ENCODE measurements at places on chromosomes 11 and 22.

GRCh38 chr11:9660886-9661285, 3.0 kb upstream of the SWAP70 start:
- no peak for DNase-seq

DNA sequence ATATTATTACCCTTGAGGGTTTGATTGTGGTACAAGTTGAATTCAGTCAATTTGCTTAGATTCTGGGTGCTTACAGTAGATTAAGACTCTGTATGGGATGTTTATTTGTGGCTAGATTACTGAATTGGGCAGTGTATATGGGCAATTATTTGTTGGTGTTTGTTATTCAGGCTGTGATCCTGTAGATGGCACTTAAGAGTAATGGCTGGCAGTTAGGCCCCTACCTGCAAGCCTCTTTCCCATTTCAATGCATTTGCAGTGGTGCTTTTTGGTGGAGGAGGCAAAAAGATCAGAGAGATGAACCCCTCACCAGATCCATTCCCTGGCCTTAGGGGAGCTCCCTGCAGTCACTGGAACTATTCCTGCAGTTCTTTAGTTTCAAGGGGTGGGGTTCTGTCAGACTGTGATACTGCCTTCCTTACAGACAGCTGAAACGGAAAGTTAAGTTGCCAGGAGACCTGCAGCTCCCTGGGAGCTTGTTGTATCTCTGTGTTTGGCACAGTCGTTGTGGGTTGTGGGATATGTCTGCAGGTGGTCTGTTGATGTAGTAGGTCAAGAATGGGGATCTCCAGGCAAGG, 199.5 kb downstream of the AASDHPPT start:
- no peak for DNase-seq

DNA sequence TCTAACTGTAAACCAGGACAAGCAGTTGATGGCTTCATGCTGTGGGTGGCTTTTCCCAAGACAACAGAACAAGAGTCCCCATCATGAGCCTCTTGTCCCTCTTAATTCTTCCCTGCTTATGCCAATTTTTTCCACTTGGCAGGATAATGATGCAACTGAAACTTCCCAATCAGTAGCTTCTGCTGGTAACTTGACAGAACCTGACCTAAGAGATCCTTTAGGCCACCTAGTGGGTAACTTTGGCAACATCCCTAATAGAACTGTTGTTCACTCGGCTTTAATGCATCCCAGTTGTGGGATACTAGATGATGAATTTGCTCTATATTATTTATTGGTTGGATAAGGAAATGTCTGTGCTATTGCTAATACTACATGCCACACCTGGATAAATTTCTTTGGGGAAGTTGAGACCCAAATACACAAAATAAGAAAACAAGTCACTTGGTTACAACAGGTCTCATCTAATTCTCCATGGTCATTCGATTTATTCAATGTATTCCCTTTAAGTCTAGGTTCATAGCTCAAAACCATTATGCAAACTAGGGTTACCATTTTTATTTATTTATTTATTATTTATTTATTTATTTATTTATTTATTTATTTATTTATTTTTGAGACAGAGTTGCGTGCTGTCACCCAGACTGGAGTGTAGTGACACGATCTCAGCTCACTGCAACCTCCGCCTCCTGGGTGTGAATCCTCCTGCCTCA, 41.4 kb upstream of the NFAM1 start:
- DNase-seq = no peak

GRCh38 chr11:67032830-67033551, 10.1 kb downstream of the SYT12 start:
- no peak for DNase-seq

DNA sequence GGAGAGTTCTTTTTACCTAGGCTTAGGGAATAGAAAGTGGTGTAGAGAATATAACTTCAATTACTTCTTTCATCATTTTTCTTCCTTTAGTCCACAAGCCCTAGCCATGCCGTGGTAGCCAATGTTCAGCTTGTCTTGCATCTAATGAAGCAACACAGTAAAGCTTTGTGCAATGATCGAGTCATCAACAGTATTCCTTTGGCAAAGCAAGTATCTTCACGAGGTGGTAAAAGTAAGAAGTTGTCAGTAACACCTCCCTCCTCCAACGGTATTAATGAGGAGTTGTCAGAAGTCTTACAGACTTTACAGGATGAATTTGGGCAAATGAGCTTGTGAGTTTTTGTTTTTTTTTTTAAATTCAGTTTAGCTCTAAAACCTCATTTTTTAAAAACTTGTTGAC, 37.4 kb downstream of the CEP57 start:
- no peak for DNase-seq

- no peak for DNase-seq
Observed at GRCh38 chr22:42610186-42610585, 4.5 kb downstream of the POLDIP3 start.
